ENCODE measurements at places on chromosomes 7 and 10. TPM values are rescaled to one million over a fixed set of nuclear protein-coding genes. Genes with fewer than 3 reads are reported as not detected.

GRCh38 chr10:62796896-62797295, 7.6 kb upstream of the ADO start:
- DNase-seq, result no peak

DNA sequence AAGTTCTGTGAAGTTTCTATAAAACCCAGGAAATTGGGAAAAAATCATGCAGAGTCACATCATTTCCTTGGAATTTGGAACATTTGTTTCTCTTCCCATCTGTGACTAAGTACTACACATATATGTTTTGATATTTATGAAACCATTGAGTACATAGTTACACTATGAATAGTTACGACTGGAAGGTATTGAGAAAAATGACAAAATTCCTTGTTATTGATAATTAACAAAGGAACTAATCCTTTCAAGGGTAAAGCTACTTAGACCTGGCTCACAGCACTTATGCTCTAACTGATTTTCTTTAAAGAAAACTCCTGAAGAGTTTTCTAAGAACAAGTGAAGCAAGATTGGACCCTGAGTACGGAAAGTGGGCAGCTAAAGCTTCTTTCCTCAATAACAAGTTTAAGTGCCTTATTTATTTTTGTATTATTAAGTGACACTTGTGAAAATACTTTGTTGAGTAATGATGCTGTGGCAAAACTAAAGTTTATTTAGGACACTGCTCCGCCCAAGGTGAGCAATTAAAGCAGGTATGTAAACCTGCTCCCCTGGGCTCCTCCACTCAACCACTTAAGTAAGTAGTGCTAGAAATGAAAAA, 12.0 kb upstream of the GLCCI1 start:
- no peak for DNase-seq

GRCh38 chr10:33067917-33068316, 109.9 kb upstream of the ITGB1 start:
- no peak for DNase-seq

- DNase-seq, result no peak
Observed at GRCh38 chr7:617614-618538, 98.2 kb upstream of the PDGFA start.

GRCh38 chr10:52332815-52333214, 18.7 kb downstream of the DKK1 start:
- no peak for DNase-seq

DNA sequence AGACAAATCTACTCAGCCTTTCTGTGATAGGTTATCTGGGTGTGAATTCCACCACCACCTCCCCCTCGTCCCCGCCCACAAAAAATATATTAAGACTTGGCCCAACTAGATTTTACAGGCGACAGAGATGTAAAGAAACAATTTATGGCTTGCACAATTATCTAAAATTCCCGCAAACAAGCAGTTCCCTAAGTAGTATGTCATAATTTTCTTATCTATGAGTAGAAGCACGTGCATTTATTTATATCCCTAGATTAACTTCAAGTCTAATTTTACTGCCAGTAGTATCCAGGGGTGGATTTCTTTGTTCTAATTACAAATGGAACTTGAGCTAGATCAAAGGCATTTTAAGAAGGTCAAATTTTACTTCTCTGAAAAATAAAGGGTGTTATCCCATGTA, 1.7 kb downstream of the TSPAN12 start:
- DNase-seq, result no peak

DNA sequence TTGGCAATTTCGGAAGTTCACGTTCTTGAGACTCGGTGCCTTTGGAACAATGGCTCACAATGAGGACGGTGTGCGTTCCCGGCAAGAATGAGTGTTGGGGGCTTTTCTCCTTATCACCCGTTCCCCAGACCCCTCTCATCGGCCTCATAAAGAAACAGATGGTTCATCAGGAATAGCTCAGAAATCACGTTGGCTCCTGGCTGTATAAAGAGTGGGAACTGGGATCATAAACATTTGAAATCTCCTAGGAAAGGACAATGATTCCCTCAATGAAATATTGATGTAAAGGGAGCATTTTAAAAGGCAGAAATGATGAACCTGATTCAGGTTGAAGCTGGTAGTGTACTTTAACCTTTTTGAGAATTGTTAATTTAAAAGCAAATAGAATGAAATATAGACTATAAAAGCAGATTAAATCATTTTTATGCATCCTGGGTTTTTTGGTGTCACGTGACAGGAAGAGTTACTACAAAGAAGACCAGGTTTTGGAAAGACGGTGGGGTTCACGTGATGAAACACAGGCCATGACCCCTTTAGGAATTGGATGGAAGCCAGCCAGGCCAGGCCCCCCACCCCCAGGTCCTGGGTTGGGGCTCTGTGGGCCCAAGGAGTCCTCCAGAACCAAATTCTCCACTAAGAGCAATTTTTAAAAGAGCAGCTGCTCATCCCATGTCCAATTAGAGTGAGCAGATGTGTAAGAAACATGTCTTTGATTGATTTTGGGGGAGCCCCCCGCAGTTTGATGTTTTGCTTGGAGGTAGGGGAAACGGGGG, 63.0 kb downstream of the CUX1 start:
- no peak for DNase-seq

GRCh38 chr10:78938695-78939672, 129.8 kb upstream of the ZMIZ1 start:
- no peak for DNase-seq

DNA sequence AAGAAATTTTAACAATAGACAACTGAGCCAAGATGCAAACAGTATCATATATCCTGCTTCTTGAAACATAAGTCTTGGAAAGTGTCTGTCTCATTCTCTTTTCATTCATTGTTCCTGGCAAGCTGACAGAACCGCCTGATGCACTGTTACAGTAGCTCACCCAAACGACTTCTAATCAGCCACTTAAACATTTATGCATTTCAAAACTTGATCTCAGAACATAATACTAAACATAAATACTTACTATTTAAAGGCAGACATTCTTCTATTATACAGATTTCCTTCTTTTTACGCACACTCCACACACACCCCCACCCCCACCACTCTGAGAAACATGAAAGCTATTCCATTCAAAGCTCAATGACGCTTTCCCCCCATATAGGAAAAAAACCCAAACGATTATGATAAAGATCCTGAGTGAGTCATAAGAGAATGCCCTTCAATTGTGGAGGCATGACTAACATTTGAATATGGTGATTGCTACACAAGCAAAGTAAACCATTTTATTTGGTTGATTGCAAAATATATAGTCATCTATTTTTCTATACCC, 30.5 kb downstream of the SHTN1 start:
- no peak for DNase-seq

Gene ABCB1
- total RNA-seq, result 14.7 TPM

Gene MDFIC
- 7.0 TPM for total RNA-seq

Gene CCNJ
- total RNA-seq, result 19.0 TPM

Gene AKR1B15
- total RNA-seq, result not detected

Gene CYP2E1
- total RNA-seq, result 10.5 TPM
